ENCODE measurements at places on chromosomes 6 and 20.
A peak's percentile ranks its signal among the peaks of the same experiment; 100 is the strongest.

- DNase-seq, result peak; percentile 93
Measured at GRCh38 chr20:53708129-53708968, 114.7 kb upstream of the ZNF217 start.

- no peak for DNase-seq
Measured at GRCh38 chr6:105137388-105137787, 42.4 kb downstream of the POPDC3 start.

DNA sequence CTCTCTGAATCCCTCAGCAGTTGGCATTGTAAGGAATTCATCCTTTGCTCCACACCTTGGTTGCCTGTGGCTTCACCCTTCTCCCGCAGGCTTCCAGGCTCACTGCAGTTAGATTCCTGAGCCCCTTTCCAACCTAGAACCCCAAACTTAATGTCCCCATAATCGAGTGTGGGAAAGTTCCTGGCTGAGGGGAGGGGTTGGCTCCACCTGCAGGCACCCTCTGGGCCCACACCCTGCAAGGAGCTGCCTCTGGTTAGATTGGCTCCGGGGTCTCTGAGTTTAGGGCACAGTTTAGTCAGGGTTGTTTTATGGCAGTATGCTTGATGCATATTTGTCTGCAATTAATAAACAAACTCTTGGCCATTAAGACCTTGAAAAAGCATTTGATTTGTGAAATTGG lies 63.4 kb downstream of the MTHFD1L start:
- no peak for DNase-seq

- DNase-seq, result no peak
Measured at GRCh38 chr6:70593118-70593486, 26.4 kb downstream of the SDHAF4 start.

DNA sequence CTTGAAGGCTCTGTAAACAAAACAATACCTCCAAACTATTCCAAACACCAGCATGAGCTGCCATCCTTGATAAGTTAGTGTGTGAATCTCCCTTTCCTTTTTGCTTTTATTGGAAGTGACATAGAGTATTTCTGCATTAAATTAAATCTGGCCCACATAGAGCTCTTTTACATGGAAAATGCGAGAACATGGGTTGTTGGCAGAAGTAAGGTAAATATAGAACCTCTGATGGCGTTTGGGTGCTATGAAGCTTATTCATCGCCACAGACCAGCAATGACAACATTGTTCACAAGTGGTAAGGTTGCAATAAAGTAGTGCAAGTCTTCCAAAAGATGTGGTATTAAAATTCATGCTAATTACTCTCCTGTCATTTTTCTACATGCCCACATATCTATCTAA lies 445.8 kb upstream of the JAG1 start:
- DNase-seq, result peak; percentile 33

GRCh38 chr20:19626896-19627295 lies 131.2 kb upstream of the RIN2 start:
- peak; percentile 50 for DNase-seq
